ENCODE measurements at places on chromosomes 7 and 10.

DNA sequence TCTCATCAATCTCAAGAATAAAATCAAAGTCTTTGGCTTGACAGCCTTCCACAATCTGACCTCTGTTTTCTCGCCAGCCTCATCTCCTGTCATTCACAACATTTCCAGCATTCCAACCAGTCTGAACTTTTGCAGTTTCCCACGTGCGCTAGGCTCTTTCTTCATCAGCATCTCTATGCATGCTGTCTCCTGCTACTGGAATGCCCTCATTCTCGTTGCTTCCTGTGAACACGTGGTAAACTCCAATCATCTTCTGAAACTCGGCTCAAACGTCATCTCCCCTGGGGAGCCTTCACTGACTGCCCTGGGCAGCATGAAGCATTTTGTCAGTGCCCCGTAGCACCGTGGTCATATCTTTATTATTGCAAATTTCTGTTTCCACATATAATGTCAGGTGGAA is 12.2 kb upstream of the RSBN1L start:
- no peak for DNase-seq

DNA sequence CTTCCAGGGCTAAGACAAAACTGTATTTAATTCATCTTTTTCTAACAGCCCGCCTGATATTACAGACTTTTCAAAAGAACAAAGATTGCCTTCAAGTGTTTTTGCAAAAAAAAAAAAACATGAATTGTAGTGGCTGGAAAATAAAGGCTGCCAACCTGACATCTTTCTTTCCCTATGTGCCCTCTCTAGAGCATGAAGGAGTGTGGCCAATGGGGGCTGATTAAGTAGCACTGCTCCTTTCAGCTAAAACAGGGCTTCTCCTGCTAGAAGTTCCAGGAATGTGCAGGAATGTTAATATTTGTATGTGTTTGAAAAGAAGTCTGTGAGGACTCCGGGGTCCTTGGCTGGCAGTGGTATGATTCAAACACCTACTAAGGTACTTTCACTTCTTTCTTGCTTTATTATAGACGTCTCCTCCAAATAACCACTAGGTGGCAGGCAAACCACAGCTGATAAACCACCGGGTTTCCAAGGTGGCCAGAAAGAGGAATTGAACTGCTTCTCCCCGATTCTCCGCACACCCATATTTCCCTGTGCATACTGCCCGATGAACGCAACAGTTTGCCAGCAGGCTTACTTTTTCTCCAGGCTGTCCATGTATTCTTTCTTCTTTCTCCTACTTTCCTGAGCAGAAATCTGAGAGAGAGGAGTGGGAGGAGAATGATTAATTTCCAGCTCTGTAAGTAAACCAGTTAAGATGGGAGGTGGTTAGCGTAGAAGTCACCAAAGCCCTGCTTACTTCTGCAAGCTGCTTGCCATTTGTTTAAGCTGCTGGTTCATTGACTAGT is 56.8 kb upstream of the DGKI start:
- peak; percentile 26 for DNase-seq

GRCh38 chr7:44697136-44698045 is 51.3 kb upstream of the ZMIZ2 start:
- no peak for DNase-seq

GRCh38 chr10:64394744-64395143 is 873.5 kb downstream of the REEP3 start:
- DNase-seq = no peak

DNA sequence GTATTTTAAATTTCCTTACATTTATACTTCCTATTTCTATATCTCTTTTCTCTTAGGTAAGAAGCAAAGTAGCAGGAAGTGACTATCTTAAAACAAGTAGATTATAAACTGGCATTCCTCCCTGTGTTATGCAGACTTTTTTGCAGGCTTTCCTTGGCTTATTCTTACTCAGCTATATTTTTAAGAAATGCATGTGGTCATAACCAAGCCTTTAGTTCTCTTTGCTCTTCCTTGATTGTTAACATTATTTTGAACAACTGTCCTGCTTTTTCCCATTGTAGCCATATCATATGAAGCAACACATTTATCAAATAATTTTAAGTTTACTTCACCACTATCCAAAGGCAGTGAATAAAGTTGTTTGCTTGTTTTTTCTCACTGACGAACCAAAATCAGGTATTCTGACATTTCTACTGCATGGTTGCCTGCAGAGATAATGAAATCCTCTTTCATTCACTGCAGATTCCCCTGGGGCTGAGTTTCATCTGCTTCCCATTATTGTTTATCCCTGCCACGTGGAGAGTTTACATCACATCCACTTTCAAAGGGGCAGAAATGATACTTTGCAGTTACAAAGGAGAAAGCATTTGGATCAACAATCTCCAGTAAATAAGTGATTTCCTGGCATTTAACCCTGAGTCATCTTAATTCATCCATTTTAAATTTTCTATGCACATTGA is 389.9 kb upstream of the SEMA3C start:
- no peak for DNase-seq

DNA sequence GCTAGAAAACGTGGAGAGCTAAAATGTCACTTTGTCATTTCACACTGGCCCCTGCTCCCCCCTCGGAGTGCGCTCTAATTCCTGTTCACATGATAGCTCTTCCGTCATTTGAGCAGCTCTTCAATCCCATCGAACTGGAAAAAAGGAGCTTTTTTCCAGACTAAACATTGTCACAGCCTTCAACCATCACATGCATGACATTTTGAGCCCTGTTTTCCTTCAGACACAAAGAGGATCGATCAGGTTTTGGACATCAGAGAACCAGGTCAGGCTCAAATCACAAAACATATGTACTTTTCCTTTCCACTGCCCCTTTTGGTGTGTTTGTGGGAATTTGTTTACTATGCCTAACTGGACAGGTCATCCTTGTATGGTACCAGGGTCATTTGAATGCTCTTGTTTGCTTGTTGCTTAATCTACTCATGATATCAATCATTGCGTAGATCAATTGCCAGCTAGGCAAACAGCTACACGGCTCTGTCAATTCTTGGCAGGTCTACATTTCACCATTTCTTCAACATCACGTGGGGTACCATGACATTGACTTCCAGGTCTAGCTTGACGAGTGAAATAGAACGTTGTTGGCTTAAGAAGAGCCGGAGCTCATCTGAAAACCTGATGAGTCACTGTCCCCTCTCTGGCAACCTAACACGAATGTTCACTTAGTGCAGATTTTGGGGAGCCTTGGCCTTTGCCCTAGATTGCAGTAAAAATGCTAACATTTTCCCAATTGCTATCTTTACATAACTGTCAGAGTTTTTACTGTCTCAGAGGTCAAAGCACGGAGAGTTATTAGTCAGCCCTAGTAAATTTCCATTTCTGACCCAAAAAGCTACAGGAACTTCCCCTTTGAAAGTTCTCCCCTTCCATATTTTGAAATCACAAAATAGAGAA is 87.3 kb downstream of the LYZL2 start:
- DNase-seq = no peak

DNA sequence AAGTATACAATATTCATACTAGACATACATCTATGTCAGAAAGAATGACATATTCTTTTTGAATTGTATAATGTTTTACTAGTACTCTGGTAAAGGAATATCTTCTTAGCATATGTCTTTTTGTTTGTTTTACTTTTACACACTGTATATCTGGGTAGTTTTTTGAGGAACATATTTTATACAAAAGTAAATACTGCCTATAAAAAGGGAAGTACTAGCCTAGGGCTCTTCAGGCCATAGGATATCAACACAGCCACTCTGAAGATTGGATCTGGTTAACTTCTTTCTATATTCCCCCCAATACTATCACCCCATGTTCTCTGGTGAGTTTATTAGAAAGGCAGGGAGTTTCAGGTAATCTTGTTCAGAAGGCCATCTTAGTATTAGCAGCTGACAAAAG is 134.6 kb downstream of the ZNF438 start:
- no peak for DNase-seq

- DNase-seq = no peak
Observed at GRCh38 chr10:14602807-14603533, 171.7 kb downstream of the FAM107B start.

DNA sequence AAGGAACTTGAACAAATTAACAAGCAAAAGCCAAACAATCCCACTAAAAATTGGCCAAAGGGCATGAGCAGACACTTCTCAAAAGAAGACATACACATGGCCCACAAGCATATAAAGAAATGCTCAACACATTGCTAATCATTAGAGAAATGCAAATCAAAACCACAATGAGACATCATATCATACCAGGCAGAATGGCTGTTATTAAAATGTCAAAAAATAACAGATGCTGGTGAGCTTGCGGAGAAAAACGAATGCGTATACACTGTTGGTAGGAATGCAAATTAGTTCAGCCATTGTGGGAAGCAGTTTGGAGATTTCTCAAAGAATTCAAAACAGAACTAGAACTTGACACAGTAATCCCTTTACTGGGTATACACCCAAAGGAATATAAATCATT is 311.7 kb upstream of the HPS1 start:
- DNase-seq = no peak

- peak; percentile 22 for DNase-seq
Observed at GRCh38 chr7:148963583-148964482, 64.5 kb downstream of the PDIA4 start.

- DNase-seq = no peak
Observed at GRCh38 chr7:156895024-156895780, 2.2 kb upstream of the LMBR1 start.

DNA sequence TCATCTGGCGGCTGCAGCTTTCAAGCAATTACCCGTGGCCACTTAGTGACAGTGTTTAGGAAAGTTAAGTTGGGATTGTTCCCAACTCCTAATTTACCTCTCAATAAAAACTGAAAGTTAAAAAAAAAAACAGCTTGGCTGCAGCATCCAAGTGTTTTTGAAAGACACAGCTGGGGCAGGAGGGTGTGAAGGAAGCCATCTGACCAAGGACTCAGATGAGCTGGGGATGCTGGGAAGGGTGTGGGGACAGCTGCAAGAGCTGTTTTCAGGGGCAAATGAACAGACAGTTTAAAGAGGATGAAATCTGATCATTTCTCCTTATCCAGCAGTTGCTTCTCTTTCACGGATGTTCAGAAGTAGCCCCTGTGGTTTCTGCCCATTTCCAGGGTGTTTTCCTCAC is 129.2 kb upstream of the CDCA7L start:
- DNase-seq = no peak
